ENCODE measurements at places on chromosomes 4 and X.

DNA sequence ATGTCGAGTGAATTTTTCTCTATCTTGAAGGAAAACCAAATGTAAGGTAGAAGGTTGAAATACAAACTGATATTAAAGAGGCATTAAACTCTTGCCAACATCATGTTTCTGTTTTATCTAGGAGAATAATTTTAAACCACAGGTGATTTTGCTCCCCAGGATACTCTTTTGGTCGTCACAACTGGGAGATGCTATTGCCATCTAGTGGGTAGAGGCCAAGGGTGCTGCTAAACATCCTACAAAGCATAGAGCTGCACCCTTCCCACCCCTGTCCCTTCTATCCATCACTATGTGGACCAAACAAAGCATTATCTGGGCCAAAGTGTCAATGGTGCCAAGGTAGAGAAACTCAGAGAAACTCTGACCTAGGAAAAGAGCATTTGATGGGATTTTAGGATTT is 154.6 kb upstream of the MAGEB2 start:
- DNase-seq, result peak; percentile 11

DNA sequence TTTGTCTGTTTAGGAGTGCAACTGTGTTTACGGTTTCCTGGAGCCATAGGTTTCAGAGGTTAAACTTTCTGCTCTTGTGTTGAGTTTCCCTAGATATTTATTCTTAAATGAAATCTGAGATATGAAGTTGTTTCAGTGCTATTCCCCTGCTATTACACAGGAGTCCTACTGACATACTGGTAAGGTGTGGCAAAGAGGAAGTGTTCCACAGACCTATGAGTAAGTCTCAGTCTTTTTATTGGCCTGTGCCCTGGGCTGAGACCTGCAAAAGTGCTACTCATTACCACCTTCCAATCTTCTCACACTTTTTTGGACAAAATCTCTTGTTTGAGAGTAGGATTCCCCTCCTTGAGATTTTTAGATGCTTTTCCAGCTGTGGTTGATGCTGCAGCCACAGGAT is 35.6 kb upstream of the MAGEA8 start:
- DNase-seq, result no peak

DNA sequence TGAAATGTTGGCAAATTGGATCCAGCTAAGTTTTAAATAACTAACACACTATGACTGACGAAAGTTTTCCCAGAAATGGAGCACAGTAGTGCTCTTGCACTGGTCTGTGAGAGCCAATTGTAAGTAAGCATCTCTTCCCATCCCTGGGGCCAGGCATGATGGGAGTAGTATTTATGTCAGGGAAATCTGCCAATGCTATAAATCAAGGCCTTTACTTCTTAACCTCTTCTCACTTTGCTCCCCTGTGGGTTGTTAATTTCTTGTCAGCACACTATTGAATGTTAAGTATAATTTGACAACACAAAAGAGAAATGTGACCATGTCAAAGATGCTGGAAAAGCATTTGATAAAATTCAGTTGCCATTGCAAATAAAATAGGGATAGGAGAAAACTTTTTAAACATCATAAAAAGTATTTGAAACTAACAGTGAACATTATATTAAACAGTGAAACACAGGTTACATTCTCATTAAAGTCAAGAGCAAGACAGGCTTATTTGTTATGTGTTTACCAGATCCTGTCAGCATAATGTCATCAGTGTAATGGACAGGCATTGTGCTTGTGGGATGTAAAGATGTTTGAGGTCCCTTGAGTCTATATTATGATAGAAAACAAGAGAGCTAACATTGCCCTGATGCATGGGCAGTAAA is 5.0 kb downstream of the F8A1 start:
- peak; percentile 0 for DNase-seq

DNA sequence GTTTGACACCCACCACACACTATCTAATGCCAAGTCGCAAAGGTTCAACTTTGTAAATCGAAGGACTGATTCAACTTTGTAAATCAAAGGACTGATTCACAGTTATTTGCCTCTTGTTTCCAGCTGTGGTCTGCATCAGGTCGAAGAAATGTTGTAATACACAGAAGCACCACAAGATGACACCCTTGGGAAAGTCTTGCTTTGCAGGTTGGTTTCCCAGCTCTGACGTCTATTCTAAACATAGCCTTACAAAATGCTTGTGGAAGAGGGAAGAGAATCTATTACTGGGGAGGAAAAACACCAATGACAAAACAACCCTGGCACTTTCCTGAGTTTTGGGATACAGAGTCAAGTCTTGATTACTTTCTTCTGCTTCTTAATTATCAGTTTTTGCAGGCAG is 35.3 kb downstream of the SUPT20HL1 start:
- DNase-seq, result peak; percentile 58

GRCh38 chr4:89365776-89366175 is 58.2 kb upstream of the GPRIN3 start:
- no peak for DNase-seq

DNA sequence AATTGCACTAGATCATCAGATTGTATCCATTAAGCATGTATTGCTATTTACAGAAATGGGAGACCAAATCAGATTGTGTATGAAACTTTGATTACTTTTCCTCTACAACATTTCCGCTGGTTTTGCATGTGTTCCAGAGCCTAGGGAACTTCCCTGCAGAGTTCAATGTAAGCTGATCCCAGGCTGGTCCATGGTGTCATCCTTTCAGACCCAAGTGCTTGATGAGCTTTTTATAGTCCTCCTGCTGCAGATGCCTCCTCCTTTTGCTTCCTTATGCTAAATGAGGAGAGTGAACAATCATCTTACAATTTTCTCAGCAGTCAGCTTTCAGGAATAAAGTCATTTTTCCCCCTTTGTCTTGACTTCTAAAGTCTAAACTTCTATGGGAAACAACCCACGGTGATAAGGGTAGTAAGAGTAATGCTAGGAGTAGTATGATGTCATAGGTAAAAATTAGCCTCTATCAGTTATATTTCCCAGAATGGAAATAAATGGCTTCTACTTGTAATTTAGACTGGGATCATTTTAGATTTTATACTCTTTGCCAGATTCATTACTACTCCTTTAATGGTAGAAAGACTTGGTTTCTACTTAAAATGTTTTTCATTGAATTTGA is 55.1 kb upstream of the SLC4A4 start:
- no peak for DNase-seq

- no peak for DNase-seq
Observed at GRCh38 chr4:169348541-169348940, 77.8 kb upstream of the SH3RF1 start.

GRCh38 chr4:5545271-5545670 is 163.1 kb downstream of the EVC2 start:
- no peak for DNase-seq

GRCh38 chr4:25914670-25915352 is 791 bp downstream of the SMIM20 start:
- no peak for DNase-seq

DNA sequence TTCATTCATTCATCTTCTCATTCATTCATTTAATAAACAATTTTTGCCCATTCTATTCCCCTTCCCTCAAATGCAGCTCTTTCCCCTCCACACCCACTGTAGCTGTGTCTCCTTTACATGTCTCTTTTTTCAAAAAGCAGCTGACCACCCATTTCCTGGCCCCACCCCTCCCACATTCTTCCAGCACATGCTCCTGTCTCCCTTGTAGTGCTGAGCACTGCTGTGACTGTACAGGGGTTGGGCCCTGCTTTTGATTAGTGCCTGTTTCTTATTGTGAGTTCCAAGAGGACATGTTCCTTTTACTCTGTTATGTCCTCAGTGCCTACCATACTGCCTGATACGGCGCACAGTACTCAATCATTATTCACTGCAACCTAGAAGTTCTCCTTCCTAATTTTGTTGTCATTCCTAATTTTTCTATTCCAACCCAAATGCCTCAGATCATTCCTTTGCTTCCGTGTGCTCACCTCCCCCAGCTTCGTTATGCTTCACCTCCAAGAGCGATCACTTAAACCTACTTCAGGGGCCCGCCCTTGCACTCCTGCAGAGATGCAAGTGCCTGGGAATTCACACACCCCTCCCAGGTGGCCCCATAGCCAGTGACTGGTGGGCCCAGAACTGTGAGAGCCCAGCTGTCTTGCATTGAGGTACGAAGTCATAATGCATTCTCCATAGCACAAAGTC is 152.2 kb downstream of the STK32B start:
- DNase-seq, result peak; percentile 54

DNA sequence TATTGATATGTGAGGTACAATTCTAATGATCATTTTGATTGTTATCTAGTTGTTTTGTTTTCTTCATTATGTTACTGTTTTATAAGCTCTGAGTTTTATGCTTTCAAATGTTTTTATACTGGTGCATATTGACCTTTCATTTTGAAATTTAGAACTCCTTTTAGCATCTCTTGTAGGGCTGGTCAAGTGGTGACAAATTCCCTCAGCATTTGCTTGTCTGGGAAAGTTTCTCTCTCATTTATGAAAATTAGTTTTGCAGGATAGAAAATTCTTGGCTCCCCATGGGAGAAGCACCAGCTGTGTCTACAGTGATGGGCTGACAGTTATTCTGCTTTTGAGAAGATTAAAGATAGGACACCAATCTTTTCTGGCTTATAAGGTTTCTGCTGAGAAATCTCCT is 105.3 kb upstream of the SPRY1 start:
- DNase-seq, result no peak

DNA sequence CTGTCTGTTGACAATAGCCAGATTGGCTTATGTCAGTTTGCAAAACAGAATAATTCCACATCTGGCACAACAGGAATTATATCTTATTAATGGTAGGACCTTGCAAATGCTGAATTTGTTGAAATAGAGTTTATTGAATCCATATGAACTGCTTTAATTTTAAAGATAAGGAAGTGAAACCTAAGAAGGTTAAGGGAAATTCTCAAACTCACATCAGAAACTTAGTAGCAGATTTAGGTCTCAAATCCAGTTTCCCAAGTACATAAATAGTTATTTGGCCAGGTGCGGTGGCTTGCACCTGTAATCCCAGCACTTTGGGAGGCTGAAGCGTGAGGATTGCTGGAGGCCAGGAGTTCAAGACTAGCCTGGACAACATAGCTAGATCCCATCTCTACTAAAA is 117.1 kb downstream of the HNRNPD start:
- DNase-seq, result no peak

GRCh38 chr4:86032476-86033022 is 327.3 kb downstream of the MAPK10 start:
- peak; percentile 93 for DNase-seq

Measured in fibroblast of skin of right biceps (primary cell).